ENCODE measurements at places on chromosomes 3 and 15. TPM values are rescaled to one million over a fixed set of nuclear protein-coding genes. Genes with fewer than 3 reads are reported as not detected.

The HMCES gene
- 15.9 TPM for total RNA-seq

The HYKK gene
- total RNA-seq, result 7.1 TPM

The GOLGA6D gene
- not detected for total RNA-seq

The MUC20 gene
- total RNA-seq, result 12.7 TPM

The TICRR gene
- total RNA-seq, result 2.9 TPM

The IMPG2 gene
- 2.3 TPM for total RNA-seq
